ENCODE measurements at places on chromosomes 2 and 18.

DNA sequence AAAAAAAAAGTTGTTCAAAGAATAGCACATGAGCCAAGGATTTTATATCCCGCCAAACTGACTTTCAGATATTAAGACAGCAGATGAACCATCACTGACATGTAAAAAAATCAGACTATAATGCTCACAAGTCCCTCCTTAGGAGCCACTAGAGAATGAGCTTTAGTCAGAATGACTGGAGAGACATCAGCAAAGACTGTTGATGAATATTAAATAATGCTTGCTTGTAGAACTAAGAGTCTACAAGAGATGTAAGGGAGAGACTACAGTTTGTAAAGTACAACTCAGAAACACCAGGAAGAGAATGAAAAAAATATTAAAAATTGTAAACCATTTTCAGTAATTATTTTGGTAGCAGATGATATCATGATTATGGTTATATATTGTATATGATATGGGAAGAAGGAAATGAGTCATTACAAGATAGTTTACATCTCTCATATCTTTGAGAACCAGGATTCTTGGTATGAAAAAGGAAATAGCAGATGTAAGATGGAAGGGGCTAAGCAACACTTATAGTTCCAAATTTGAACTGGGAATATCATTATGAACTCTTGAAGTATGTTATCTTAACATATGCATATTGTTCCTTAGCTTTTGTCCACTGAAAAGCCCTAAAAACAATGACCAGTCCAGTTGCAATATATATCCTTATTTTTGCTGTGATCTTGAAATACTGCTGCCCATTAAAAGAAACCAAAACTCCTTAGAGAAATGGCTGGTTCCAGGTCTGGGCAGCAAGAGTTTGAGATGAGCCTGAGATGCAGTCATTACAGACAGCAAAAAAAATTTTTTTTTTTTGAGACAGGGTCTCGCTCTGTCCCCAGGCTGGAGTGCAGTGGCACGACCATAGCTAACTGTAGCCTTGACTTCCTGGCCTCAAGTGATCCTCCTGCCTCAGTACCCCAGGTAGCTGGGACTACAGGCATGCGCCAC is 55.7 kb downstream of the PTPN2 start:
- DNase-seq, result no peak

DNA sequence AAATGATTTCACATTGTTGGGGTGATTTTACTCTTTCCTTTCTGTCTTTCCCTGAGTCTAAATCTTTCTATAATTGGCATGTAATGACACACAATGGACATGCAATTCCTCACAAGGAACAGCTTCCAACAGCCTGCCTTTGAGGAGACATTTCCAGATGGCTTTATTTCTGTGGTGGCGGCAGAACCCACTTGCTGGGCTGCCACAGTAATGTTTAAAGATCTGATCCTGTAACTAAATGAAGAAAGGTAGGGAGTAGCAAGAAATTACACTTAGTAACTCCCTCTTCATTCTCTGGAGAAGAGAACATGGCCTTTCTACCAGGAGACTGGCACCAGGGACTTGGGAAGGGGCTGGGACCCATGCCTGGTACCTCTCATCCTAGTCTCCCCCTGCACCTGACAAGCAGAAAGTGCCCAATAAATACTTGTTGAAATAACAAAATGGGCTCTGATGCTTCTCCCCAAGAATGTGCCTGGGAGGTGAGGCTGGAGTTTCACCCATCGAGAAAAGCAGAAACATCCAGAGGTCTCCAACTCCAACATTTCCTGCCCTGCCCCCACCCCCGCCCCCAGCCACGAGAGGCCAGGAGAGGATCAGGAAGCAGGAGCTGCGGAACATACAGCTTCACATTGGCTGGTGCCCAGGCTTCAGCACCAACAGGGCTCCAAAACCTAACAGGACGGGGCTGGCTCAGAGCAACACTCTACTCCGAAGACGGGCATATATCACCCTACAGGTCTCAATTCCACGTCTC is 92.1 kb downstream of the PXDN start:
- DNase-seq, result peak; percentile 73

GRCh38 chr18:58429442-58429841 is 199.4 kb downstream of the ALPK2 start:
- no peak for DNase-seq

DNA sequence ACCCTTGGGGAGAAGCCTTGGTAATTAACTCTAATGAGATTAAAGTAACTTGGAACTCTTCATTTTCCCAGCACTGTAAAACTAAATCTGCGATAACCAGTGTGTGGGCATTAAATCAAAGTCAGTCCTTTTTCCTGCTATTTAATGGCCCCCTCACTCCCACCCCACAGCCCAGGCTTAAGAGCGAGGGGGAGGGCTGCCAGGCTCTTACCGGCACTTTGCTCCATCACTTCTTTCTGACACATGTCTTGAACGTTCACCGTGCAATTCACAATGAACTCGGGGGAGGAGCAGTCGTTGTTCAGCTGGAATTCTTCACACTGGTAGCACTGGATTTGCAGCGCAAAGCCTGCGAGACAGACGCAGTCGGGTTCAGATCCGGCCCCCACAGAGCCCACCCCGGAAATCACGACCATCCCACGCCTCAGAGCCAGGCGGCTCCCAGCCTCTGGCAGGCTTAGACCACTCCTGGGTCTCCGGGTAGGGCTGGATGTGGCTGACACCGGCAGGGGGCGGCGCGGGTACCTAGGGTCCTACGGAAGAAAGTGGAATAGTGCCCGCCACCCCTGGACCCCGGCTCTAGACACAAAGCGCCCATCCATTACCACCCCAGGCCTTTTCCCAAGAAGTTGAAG is 1.7 kb downstream of the LYPD1 start:
- no peak for DNase-seq

- no peak for DNase-seq
These were observed 19.0 kb upstream of the CXCR4 start for GRCh38 chr2:136136931-136137330.

GRCh38 chr18:68221111-68221724 is 493.7 kb downstream of the TMX3 start:
- DNase-seq, result no peak
